ENCODE measurements at places on chromosomes 4 and X.
A peak's percentile ranks its signal among the peaks of the same experiment; 100 is the strongest.

GRCh38 chr4:146029939-146030710, 91.5 kb upstream of the ZNF827 start:
- no peak for DNase-seq

GRCh38 chrX:129686422-129686948, 31.7 kb upstream of the APLN start:
- no peak for DNase-seq

GRCh38 chr4:79852305-79852730, 220.7 kb downstream of the ANTXR2 start:
- no peak for DNase-seq

- DNase-seq: peak; percentile 79
Measured at GRCh38 chr4:151015459-151016347, 619 bp upstream of the LRBA start.

- no peak for DNase-seq
Measured at GRCh38 chr4:2126309-2127043, 67.3 kb downstream of the NAT8L start.

GRCh38 chr4:148444296-148445070, 2.3 kb upstream of the NR3C2 start:
- peak; percentile 27 for DNase-seq

- peak; percentile 37 for DNase-seq
Measured at GRCh38 chr4:184911310-184911709, 85.5 kb upstream of the ACSL1 start.

Measured in NCI-H524 (cell line).